ENCODE measurements at places on chromosomes 3 and 15.

GRCh38 chr3:45064512-45065372 is 38.6 kb downstream of the CLEC3B start:
- peak; percentile 88 for DNase-seq

DNA sequence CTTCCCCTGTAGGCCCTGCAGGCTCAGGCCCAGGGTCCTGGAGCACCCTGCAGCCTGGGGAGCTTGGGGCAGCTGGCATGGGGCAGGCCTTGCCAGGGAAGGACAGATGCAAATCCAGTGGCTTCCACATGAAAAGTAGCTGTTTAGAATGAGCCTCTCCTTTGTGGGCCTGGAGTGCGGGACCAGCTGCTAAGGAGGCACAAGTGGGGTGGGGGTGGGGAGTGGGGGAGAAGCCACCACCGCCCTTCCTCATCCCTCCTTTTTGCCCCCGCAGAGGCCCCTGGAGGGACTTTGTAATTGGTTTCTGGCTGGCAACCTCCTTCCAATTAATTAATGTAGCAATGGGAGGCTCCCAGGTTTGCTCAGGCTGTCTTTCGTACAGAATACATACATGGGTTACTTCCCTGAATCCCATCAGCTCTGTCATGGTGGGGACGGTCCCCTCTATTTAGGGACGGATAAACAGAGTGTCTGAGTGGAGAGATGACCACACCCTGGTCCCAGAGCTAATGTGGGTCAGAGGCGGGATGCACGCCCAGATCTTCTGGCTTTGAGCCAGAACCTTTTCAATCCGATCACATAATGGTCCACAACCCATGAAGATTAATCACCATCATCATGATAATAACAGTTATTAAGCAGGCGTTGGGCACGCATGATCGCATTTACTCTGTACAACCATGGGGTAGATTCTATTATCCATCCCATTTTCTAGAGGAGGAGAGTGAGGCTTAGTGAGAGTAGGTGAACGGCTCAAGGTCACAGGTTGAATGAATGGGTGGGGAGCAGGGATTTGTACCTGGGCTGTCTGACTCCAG is 6.2 kb downstream of the CORO2B start:
- DNase-seq = no peak

DNA sequence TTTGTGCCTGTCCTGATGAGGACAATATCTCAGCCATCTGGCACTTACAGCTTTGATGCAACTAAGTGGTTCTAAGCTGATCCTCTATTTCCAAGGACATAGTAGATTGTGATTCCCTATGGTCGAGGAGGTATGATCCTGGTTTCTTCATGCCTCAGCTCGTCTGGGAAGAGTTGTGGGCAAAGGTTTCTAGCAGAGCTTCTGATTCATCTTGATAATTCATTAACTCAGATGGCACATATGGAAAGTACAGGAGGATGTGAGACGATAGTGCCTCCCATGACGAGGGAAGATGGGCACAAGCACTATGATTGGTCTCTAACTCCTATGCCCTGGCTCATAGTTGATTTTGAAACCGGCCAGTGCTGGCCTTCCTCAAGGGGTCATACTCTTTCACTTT is 334.2 kb upstream of the SEMA6D start:
- DNase-seq = no peak

- DNase-seq = no peak
Measured at GRCh38 chr3:189139611-189139940, 32.2 kb upstream of the TPRG1 start.

- DNase-seq = peak; percentile 64
Measured at GRCh38 chr15:73127302-73127936, 75.2 kb downstream of the NEO1 start.

GRCh38 chr15:71808311-71809020 is 1.9 kb upstream of the NR2E3 start:
- DNase-seq = no peak

DNA sequence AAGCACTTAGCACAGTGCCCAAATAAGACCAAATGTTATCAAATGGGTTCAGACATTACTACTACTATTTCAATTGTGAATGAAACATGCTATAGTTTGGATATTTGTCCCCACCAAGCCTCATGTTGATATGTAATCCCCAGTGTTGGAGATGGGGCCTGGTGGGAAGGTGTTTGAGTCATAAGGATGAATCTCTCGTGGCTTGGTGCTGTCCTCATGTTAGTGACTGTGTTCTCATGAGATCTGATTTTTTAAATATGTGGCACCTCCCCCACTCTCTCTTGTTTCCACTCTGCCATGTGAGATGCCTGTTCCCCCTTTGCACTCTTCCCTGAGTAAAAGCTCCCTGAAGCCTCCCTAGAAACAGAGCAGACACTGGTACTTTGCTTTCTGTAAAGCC is 148.7 kb upstream of the TGFBR2 start:
- DNase-seq = no peak

GRCh38 chr3:184322731-184323487 is 8.5 kb downstream of the EIF4G1 start:
- no peak for DNase-seq

- peak; percentile 81 for DNase-seq
Measured at GRCh38 chr15:98850961-98851572, 156.5 kb downstream of the PGPEP1L start.

DNA sequence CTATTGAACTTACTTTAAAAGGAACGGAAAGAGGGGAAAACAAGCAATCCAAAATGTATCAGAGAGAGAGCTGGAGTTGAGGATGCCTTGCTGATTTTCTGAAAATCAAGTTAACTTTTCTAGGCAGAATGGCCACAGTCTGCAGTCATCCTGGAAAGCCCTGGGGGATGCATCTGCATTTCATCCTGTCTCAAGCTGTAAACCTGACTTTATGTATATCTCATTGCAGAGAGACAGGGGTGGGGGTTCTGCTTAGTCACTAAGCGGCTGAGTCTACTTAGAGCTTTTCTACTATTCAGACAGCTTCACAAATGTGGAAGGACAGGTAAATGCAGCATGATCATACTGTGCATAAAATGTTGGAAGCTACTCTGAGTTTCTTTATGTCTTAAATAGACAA is 41.4 kb downstream of the MRPS25 start:
- DNase-seq = no peak

DNA sequence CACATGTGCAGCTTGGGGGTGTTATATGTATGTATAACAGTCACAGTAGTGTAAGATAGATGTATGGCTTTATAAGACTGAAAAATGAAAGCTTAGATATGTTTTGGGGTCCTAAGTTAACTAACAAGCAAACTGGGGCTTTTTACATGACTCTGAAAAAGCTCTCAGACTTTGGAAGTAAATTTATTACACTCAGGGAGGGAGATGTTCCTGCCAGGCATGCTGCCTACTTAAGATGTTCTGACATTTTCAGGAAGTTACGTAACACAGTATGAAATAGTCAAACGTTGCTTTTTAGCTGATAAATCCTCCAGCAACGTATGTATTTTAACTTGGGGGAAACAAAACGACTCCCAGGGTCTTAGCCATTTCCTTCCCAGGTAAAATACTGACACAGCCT is 1.7 kb upstream of the IFT57 start:
- DNase-seq = peak; percentile 69

DNA sequence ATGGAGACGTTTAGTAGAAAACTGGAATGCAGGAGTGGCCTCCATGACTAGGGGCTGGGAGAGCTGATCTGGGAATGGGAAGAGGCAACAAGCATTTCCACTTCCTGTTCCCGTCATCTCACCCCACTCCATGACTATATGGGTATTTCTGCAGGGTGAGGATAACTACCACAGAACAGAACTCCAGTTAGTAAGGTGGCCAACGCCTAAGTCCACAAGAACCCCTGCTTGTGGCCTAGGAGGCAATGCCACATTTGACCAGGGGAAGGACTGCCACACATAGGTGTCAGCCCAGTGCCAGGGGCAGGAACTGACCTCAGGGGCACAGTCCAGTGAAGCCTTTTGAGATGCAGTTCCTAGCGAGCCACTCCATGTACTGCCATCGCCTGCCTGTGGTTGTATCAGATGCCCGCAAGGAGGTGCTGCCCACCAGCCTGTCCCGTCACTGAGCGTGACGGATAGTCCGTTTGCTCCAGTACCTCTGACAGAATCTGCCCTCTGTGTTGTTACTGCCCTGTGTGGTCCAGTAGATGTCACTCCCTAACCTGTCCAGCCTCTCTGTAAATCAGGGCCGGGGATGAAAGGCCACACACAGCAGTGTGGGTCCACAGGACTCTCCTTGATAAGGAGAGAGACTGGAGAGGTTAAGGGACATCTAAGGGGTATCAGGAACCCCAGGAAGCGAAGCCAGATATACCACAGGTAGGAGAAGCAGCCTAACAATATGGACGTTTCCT is 3.5 kb upstream of the MTFMT start:
- peak; percentile 87 for DNase-seq

GRCh38 chr3:8816106-8816505 is 46.7 kb upstream of the OXTR start:
- DNase-seq = no peak
